ENCODE measurements at places on chromosomes 11 and 22.

GRCh38 chr22:50141462-50141861 lies 29.1 kb upstream of the PANX2 start:
- no peaks in the 10 kb centered on the region for H3K36me3 ChIP-seq
- no peak for DNase-seq
- H3K4me1 ChIP-seq: no peaks in the 10 kb centered on the region
- no peak overlapping the region for H3K27ac ChIP-seq
- peaks cover 31% of the 10 kb centered on the region for H3K27me3 ChIP-seq
- H3K4me3 ChIP-seq: no peak overlapping the region

GRCh38 chr11:34495724-34496377 lies 17.7 kb downstream of the ELF5 start:
- no peak for DNase-seq
- no peaks in the 10 kb centered on the region for H3K4me1 ChIP-seq
- H3K36me3 ChIP-seq: no peaks in the 10 kb centered on the region
- H3K4me3 ChIP-seq: no peak overlapping the region

DNA sequence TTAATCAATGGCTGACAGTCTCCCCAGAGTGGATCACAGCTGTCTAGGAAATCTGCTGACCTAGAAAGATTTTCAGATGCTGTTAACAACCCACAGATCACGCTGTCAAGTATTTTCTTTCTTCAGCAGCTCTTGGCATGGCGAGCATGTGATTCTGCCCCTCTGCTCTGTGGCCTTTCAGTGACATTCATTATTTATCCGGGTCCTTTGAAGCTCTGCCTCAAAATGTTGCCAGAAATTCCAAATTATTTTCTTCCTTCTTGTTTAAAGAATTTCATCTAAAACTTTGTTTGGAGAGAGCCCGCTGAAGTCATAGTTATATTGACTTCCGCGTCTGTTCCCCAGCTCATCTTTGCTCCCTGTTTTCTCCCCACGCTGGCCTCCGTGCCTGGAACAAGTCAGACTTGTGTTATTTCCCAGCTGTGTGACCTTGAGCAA lies 134.1 kb downstream of the COMMD9 start:
- no peak for DNase-seq
- H3K27me3 ChIP-seq: no peaks in the 10 kb centered on the region
- H3K27ac ChIP-seq: peak overlapping the region; percentile 23
- no peak overlapping the region for H3K4me3 ChIP-seq
- no peaks in the 10 kb centered on the region for H3K4me1 ChIP-seq

- H3K36me3 ChIP-seq: no peaks in the 10 kb centered on the region
- H3K27me3 ChIP-seq: peaks cover 24% of the 10 kb centered on the region
- peak overlapping the region; percentile 22 for H3K4me3 ChIP-seq
Observed at GRCh38 chr11:120511820-120512738, 531 bp downstream of the GRIK4 start.

DNA sequence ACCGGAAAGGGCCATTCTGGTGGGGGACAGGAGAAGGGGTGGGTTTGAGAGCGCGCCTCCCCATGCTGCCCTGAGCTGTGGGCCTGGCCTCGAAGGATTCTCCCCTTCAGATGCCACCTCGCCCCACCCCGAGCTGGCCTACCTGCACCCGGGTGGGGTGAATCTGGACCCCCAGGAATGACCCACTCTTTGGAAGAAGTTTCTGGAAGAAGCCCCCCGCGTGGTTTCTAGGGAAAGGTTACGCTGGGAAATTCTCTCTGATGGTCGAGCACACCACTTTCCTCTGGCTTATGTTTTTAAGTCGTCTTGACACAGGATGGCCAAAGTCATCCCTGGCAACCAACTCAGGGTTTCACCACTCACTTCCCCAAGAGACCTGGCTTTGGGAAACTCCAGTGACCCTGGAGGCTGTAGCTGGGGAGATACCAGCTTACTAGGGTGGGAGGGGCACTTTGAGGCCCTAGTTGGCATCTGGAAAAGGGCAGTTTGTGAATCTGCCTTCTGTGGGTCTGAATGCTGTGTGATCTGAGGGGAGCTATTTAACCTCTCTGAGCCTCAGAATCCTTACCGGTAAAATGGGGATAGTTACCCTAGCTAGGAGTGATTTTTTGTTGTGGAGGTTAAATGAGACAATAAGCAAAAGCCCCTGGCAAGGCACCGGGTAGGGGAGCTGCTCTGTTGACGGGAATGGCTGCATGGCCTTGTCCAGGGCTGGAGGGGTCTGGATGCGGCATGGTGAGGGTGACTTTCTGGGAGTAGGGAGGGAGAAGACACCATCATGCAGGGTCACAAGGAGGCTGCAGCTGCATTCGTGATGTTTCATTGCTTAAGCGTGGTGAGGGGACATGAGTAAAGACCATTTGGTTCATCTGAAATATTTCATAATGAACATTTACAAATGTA lies 45.3 kb upstream of the ACCSL start:
- no peaks in the 10 kb centered on the region for H3K36me3 ChIP-seq
- no peaks in the 10 kb centered on the region for H3K4me1 ChIP-seq
- no peaks in the 10 kb centered on the region for H3K27me3 ChIP-seq
- H3K27ac ChIP-seq: no peak overlapping the region
- H3K4me3 ChIP-seq: no peak overlapping the region

- DNase-seq: no peak
- no peaks in the 10 kb centered on the region for H3K36me3 ChIP-seq
- H3K27ac ChIP-seq: no peak within 1 kb of the TSS
Observed at GRCh38 chr11:58268142-58268541, at the start of gene OR10W1. OR10W1 (minus strand) TSS chr11:58268260; CDS start chr11:58267858, 402 bp downstream.

- H3K4me3 ChIP-seq: no peak overlapping the region
- no peaks in the 10 kb centered on the region for H3K4me1 ChIP-seq
- no peaks in the 10 kb centered on the region for H3K36me3 ChIP-seq
- no peak overlapping the region for H3K27ac ChIP-seq
- no peak for DNase-seq
Observed at GRCh38 chr22:27218012-27218920, 560.9 kb downstream of the MIAT start.

- H3K4me3 ChIP-seq: no peak overlapping the region
- H3K36me3 ChIP-seq: no peaks in the 10 kb centered on the region
- no peaks in the 10 kb centered on the region for H3K4me1 ChIP-seq
- H3K27me3 ChIP-seq: no peaks in the 10 kb centered on the region
- H3K27ac ChIP-seq: no peak overlapping the region
Observed at GRCh38 chr22:23984430-23984829, 4.5 kb downstream of the GSTT2 start.

DNA sequence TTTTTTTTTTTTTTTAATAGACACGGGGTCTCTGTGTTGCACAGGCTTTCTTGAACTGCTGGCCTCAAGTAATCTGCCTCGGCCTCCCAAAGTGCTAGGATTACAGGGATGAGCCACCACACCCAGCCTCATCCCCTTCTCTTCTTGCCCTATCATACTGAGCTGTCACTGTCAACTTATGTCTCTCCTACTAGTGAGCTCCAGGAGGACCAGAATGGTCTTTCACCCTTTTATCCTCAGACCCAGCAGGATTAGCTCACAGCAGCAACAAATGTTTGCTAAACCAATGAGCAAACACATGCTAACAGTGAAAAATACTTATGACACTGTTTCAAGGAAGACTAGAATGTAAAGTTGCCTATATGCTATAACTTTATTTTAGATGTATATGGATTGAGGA lies 6.4 kb upstream of the NXF1 start:
- no peak overlapping the region for H3K4me3 ChIP-seq
- H3K36me3 ChIP-seq: peaks cover 60% of the 10 kb centered on the region
- no peaks in the 10 kb centered on the region for H3K27me3 ChIP-seq
- H3K4me1 ChIP-seq: peaks cover under 1% of the 10 kb centered on the region

DNA sequence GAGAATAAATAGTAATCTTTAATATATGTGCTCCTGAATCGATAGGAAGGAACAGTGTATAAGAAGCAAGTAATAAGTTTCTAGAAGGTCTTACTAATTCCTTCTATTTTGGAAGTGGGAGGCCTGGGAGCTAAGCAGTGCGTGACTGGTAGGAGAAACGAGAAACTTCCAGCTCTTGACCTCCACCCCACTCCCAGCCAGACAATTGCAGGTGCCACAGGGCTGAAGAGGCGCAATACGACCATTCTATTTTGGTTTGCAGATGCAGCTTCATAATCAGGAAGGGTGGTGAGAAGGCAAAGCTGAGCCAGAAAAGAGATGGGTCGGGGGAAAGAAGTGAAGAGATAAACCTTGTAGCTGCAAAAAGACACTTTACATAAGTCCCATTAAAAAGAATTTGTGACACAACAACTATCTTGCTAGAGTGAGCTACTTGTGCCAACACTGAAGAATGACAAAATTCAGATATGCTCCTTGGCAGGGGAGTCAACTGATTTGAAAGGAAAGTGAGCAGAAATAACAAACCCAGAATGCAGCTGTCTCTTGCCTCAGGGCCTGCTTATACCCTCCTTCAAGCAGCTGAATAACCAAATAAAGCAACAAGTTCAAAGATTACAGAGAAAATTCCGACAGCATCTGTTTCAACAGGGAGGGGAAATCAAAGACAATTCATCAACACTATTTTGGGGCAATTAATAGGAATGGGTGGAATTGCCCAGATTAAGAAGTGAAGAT lies 35.1 kb downstream of the GRIA4 start:
- no peaks in the 10 kb centered on the region for H3K36me3 ChIP-seq
- H3K27ac ChIP-seq: no peak overlapping the region
- no peaks in the 10 kb centered on the region for H3K27me3 ChIP-seq
- no peak overlapping the region for H3K4me3 ChIP-seq
- no peaks in the 10 kb centered on the region for H3K4me1 ChIP-seq

- peak overlapping the region; percentile 25 for H3K27ac ChIP-seq
- H3K4me3 ChIP-seq: no peak overlapping the region
- DNase-seq: no peak
- peaks cover 55% of the 10 kb centered on the region for H3K4me1 ChIP-seq
Observed at GRCh38 chr11:95147364-95147905, 57.8 kb downstream of the ENDOD1 start.

- DNase-seq: no peak
- no peak overlapping the region for H3K4me3 ChIP-seq
- H3K27ac ChIP-seq: no peak overlapping the region
Observed at GRCh38 chr11:2471804-2472096, 26.9 kb downstream of the KCNQ1 start.

DNA sequence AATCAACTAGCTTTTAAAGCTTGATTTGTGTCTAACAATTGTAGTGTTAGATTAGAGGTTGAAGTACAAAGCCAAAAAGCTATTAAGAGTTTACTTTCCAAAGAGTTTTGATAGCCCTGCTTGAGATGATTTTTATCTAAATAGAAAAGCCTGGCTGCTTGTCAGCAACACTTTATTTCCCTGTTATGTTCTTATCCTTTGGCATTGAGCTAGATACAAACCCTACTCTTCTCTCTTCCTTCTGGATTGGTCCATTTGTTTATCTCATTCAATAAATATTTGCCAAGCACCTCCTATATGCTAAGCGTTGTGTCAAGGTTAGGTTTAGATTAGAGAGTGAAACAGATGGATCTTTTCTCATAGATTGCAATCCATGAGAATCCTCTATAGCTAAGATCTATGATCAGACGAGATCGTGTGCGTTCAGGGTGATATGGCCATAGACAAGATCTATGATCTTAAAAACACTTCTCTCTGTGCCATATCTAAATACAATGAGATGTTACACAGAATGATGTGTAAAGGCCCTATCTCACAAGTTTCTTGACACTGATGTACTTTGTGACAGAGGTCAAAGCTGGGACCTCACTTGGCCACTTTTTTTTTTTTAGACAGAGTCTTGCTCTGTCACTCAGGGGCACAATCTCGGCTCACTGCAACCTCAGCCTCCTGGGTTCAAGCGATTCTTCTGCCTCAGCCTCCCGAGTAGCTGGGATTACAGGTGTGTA lies 57.8 kb downstream of the CTNND1 start:
- DNase-seq: no peak
- H3K27ac ChIP-seq: no peak overlapping the region
- no peaks in the 10 kb centered on the region for H3K36me3 ChIP-seq
- H3K4me1 ChIP-seq: no peaks in the 10 kb centered on the region
- no peak overlapping the region for H3K4me3 ChIP-seq

DNA sequence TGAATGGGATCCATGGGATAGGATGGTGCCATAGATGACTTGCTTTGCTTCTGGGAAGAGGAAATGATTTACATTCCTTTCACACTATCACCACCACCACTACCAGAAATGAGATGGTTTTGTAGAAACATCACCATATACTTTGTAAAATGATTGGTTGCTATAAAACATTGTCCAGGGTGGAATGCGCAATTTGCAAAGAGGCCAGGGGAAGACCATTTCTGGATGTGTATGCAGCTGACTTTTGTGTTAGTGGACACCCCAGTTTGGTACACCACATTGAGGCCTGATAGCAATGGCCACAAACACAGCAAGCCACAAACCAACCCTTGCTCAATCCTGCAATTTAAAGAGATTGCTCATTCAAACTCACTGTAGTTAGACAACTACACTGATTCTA lies 56.7 kb upstream of the RCN1 start:
- H3K27ac ChIP-seq: no peak overlapping the region
- H3K4me3 ChIP-seq: no peak overlapping the region
- no peak for DNase-seq
- no peaks in the 10 kb centered on the region for H3K27me3 ChIP-seq

GRCh38 chr22:37343348-37343747 lies 61.0 kb downstream of the CYTH4 start:
- no peak overlapping the region for H3K27ac ChIP-seq
- no peaks in the 10 kb centered on the region for H3K4me1 ChIP-seq
- H3K4me3 ChIP-seq: no peak overlapping the region
- no peaks in the 10 kb centered on the region for H3K36me3 ChIP-seq
- H3K27me3 ChIP-seq: no peaks in the 10 kb centered on the region

DNA sequence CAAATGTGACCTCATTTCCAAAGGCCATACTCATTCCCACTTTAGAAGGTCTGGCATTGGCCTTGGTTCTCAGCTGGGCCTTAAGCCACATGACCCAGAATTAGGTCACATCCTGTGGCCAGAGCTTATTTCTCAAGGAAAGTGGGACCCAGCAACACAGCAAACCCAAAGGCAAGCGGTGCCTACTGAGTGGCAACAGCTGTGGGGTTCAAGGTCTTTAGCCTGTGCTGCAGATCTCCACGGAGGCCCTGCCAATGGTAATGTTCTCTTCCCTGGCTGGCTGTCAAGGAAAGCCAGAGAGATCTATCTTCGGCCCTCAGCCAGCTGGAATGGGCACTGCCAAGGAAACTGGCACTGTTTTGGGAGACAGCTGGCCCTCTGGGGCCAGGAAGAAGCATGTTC lies 41.5 kb upstream of the TP53I11 start:
- no peaks in the 10 kb centered on the region for H3K36me3 ChIP-seq
- peaks cover 6% of the 10 kb centered on the region for H3K4me1 ChIP-seq
- DNase-seq: no peak
- no peaks in the 10 kb centered on the region for H3K27me3 ChIP-seq

GRCh38 chr22:50008151-50009040 lies 4.2 kb downstream of the IL17REL start:
- no peak for DNase-seq
- no peak overlapping the region for H3K4me3 ChIP-seq
- H3K4me1 ChIP-seq: peaks cover 4% of the 10 kb centered on the region
- H3K36me3 ChIP-seq: no peaks in the 10 kb centered on the region
- no peak overlapping the region for H3K27ac ChIP-seq
